ENCODE measurements at places on chromosomes 11 and 22.

DNA sequence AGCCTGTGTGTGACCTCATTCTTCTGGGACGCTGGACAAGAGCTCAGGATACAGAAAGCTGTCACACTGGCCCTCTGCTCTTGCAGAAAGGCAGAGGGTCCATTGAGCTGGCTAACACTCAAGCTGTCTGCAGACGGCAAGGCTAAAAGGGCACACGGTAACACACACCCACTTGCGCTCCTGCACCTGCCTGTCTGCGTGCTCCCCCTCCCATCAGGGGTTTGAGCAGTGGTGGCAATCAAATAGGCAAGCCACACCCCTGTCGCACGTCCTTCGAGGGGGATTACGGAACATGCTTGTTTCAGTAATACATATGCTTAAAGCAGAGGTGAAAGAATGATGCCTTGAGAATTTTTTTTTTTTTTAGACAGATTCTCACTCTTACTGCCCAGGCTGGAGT lies 7.1 kb upstream of the QSER1 start:
- no peak for DNase-seq

GRCh38 chr11:110433393-110434333 lies 3.9 kb downstream of the FDX1 start:
- DNase-seq, result no peak

DNA sequence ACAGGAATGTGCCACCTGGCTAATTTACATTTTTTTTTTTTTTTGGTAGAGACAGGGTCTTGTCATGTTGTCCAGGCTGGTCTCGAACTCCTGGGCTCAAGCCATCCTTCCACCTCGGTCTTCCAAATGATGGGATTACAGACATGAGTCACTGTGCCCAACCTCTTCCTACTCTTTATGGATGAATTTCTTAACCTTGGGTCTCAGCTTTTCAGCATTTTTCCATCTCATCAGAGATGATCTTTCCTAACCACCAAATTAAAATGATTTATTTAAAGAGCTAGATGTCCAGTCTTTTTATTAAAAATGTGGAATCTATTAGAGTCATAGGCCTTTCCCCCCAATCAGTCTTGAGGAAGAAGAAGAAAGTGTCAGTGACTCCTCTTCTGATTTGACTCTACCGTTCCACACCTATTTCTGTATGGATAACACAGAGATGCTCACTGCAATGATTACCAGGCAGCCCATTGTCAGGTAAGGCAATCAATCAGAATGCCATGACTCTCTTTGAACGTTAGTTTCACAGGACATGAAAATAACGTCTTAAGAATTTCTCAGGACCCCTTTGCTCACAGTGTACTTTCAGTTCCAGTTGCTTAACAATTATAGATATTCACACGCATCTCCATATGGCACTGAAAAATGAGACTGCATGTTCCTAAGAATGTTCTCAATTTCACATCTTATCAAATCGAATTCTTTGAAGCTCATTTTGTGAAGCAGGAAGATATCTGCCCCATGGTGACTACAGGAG lies 51.0 kb downstream of the MIAT start:
- no peak for DNase-seq

DNA sequence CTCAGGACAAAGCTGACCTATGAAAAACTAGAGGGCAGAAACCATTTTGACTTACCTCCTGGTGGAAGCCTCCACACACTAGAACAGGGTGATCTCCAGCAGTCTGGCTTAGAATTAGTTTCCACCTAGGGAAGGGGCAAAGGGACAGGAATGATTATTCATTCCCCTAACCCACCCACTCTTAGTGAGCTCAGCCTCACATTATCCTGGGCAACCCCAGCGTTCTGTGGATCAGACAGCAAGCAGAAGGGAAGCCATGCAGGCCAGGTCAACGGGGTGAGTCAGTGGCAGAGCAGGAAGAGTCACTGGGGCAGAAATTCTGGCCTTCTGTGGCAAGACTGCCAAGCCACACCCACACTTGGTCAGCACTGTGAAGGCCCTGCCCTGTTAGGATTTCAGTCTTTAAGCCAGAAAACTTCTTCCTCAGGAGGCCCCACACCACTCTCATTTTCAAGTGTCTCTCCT lies 10.5 kb downstream of the NUMA1 start:
- DNase-seq, result no peak

GRCh38 chr11:35178873-35179272 lies 39.9 kb downstream of the CD44 start:
- DNase-seq, result no peak

- no peak for DNase-seq
Measured at GRCh38 chr22:36787204-36787988, 11.5 kb upstream of the IFT27 start.

DNA sequence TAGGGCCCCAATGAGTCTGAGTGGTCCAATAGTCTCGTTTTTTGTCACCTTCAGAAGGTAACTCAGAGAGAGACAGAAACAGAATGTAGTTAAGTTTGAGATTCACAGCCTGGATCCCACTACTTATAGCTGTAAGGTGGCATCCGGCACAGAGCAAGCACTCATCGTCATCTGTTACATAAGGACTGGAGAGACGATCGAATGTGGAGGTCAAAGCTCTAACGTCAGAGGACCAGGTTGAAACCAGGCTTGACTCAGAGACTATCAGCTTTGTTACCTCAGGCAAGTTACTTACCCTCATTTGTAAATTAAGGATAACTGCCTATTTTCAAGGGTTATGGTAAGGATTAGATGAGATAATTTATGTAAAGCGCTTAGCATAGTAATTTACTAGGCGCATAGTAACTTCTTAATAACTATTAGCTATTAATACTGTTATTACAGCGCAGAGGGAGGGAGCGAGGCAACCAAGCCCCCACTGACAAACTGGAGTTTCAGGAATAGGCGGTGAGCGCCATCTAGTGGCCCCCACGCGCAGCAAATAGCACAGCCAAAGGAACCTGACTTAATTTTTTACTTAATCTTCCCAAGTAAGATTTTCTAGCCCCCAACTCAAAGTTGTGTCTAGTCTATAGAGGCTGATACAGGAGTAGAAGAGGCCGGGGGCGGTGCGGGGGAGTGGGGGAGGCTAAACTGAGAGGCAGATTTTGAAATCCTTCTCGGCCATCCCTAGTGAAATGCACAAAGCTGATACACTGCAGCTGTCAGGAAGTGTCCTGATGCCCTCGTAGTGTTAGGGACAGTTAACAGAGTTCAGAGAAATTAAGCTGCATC lies 29.0 kb upstream of the API5 start:
- peak; percentile 22 for DNase-seq

DNA sequence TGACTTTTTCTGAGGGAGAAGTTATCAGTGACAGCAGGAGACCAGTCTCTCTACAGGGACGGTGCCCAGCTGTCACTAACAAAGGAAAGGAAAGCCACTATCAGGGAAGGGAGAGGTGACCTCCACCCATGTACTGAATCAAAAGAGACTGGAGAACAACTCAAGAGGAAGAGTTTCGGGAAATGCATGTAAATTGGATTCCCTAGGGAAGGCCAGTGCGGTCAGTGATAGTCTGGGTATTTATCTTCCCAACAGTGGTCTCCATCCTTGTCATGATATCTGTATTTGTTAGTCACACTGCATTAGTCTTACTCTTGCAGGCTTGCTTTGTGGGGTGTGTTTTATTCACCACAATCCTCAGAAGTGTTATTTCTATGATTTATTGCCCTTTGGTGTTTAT lies 193.4 kb upstream of the KIRREL3 start:
- DNase-seq, result no peak

- no peak for DNase-seq
Measured at GRCh38 chr11:75313513-75314272, 37.8 kb downstream of the ARRB1 start.

GRCh38 chr11:6099577-6099976 lies 7.9 kb upstream of the OR56B4 start:
- DNase-seq, result no peak
